Nucleus accumbens (tissue), 56 donors: ENCODE measurements at places on chromosomes 1 and 21.

- peak; percentile 98 for DNase-seq
Measured at GRCh38 chr1:27321813-27322568, at the start of gene TMEM222. Gene TMEM222 (plus strand): TSS chr1:27322163. CDS start chr1:27322198, 35 bp downstream.

GRCh38 chr1:29469457-29469856, 233.1 kb downstream of the PTPRU start:
- no peak for DNase-seq

DNA sequence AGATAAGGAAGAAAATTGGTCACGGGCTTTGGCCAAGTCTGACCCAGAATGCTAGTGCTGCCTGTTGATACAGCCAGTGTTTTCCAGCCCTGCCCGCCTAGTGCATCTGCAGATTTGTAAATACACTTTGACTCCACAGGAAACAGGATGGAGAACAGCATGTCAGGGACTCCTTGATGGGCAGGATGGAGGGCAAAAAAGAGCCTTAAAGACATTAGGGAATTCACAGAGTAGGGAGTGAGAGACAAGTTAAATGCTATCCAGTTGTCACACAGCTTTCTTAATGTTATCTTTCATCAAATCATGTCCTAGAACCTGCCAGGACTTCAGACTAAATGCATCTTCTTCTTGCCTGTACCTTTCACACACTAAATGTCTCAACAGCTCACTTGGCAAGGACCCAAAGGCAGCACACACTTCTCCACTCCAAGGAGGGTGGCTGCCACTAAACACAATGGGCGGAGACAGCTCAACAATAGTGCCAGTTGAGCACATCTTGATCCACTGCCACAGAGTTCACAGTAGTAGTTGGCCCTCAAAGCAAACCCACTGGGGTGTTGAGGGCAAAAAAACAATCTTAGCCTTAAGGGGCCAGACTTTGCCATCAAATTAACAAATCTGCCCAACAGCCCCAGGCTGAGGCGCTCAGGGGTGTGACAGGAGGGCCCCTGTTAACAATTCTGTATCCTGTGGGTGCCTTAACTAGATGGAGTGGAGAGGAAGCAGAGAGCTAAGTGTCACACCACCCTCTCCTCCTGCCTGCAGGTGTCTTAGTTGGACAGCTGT, 2.7 kb downstream of the HIVEP3 start:
- no peak for DNase-seq

GRCh38 chr1:39850606-39851216, 32.6 kb downstream of the TRIT1 start:
- DNase-seq: no peak

DNA sequence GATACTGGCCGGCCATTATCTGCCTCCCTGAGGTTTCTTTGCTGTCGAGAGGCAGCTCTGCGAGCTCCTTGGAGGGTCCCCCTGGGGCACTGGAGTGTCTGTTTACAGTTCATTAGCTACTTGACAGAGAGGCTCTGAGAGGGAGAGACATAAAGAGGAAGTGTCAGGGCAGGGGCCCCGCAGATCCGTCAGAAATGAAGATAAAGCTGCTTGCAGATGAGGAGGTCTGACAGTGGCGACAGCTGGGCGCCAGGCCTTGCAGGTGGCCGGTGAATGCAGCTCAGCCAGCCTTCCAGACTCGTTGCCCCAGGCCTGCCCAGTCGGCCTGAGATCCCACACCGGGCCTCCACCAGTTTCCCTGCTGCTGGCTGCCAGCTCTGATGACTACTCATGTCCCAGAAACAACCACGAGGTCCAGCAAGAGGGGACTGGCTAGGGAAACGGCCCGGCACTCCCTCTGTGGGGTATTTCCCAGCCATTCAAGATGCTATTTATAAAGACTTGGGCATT, 84.7 kb downstream of the DISP3 start:
- DNase-seq: no peak

DNA sequence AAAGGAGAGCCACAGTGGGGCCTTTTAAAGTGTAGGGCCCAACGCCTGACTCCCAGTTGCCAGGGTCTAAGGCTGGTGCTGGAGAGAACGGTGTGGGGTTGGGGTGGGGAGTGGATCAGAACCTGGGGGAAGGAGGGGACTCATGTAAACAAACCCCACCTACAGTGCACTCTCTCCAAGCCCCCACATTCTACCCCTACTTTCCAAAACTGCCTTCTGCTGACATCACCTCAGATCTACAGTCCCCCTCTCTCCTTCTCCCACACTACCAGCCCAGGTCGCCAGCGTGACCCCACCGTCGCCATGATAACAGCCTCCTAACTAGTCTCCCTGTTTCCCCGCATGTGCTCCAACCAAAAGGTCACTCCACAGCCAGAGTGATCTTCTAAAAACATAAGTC, 26.6 kb downstream of the TNNT2 start:
- DNase-seq: no peak

- no peak for DNase-seq
Measured at GRCh38 chr1:31216016-31216415, 23.7 kb downstream of the NKAIN1 start.

- no peak for DNase-seq
Measured at GRCh38 chr1:27342778-27343638, 1.2 kb downstream of the SYTL1 start.

GRCh38 chr21:34128674-34129038, 55.3 kb downstream of the MRPS6 start:
- DNase-seq: no peak

DNA sequence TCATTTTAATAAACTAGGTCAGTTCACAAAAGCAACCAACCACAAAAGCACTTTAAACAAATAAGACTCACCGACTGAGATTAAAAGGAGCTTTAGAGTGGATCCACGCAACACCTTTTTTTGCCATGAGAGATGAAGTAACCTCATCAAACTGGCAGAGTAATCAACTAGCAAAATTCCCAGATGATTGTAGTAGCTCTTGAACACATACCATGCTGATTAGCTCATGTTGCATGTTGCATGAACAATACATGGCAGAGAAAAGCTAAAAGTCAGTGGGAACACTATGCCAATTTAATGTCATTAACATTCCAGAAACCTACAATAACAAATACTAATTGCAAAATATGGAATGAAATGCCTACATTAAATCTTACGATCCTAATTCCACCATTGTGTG, 4.1 kb downstream of the WARS2 start:
- no peak for DNase-seq

DNA sequence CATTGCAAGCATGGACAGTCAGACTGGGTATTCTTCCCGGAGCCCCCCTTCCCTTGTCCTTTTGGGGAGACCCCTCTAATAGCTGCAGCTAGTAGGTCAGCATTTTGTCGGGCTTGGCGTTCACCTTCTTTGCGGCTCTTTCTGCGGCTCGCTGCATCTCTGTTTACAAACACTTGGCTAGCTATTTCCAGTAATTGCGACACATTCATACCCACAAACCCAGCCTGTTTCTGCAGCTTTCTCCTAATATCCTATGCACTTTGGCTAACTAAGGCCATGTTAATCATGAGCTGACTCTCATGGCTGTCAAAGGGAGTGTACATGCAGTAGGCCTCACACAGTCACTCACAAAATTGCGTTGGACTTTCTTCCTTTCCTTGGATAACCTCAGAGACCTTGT, 716.4 kb downstream of the AMY1C start:
- no peak for DNase-seq

- no peak for DNase-seq
Measured at GRCh38 chr1:207861442-207862177, 49.3 kb downstream of the CD34 start.

DNA sequence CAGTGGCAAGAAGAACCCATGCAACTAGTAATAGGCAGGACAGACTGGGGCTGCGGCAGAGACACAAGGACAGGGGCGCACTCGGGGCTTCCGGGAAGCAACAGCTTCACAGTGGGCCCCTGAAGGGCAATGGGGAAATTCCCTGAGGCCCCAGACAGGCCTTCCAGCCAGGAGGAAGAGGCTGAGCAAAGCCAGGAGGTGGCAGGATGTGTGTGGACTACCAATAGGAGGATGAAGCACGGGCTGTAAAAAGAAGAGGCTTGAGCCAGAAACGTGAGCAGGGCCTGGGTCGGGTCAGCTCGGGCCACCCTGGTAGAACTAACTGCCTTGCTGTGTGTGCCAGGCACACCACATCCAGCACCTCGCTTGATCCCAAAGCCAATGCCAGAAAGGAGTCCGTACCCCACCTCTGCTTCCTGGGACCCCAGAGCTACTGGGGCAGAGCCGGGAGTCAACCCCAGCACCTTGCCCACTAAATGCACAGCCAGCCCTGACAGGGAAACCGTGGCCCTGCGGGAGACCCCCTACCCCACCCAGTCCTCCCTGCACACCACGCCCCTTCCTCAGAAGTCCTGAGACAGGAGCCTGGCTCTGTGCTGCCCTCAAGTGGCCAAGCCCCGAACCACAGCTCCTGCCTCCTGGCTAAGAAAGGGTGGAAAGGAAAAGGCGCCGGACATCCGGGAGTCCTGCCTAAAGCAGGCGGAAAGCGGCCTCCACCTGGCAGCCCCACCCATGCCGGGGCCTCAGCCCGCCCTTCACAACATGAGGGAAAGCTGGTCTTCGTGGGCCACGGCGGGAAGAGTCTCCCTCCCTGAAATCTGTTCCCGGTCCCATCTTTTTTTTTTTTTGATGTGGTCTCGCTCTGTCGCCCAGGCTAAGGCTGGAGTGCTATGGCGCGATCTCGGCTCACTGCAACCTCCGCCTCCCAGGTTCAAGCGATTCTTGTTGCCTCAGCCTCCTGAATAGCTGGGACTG, 33.7 kb downstream of the TTC39A start:
- peak; percentile 47 for DNase-seq

GRCh38 chr21:41817228-41817627, 50.4 kb upstream of the RIPK4 start:
- DNase-seq: no peak
